ENCODE measurements at places on chromosomes 4 and X. TPM values are rescaled to one million over a fixed set of nuclear protein-coding genes. Genes with fewer than 3 reads are reported as not detected.

SPATA18 gene
- 0.40 TPM for total RNA-seq

NFKB1 gene
- total RNA-seq: 121 TPM

GABRE gene
- total RNA-seq: not detected

KLHL34 gene
- 1.2 TPM for total RNA-seq

PDCL2 gene
- not detected for total RNA-seq

ENPP6 gene
- total RNA-seq: not detected

TRPC5OS gene
- total RNA-seq: not detected

PHF8 gene
- 53.2 TPM for total RNA-seq

TAF7L gene
- total RNA-seq: not detected

NKX3-2 gene
- not detected for total RNA-seq

NR0B1 gene
- not detected for total RNA-seq

RBM10 gene
- 65.5 TPM for total RNA-seq

ALPK1 gene
- total RNA-seq: 38.8 TPM

MAGEB3 gene
- total RNA-seq: not detected

GSX2 gene
- total RNA-seq: not detected

UGT2B10 gene
- total RNA-seq: not detected

HERC5 gene
- 38.8 TPM for total RNA-seq

ETDA gene
- not detected for total RNA-seq

VSIG1 gene
- total RNA-seq: 2.4 TPM

TCEAL5 gene
- total RNA-seq: not detected

NCBP2L gene
- not detected for total RNA-seq

SPIN2B gene
- total RNA-seq: 8.2 TPM

CEP135 gene
- 19.4 TPM for total RNA-seq

HSD17B13 gene
- total RNA-seq: 0.12 TPM

ANTXR2 gene
- 0.50 TPM for total RNA-seq

MAGEE1 gene
- total RNA-seq: 3.1 TPM

RGN gene
- total RNA-seq: not detected

TRIM75 gene
- total RNA-seq: not detected

FGF13 gene
- total RNA-seq: not detected

CWH43 gene
- total RNA-seq: not detected

SLC39A8 gene
- 29.3 TPM for total RNA-seq

Measured in activated naive CD4-positive, alpha-beta T cell treated with anti-CD3 and anti-CD28 coated beads for 36 hours (primary cell).